Activated naive CD4-positive, alpha-beta T cell (primary cell): ENCODE measurements at places on chromosomes 12 and 14.
A peak's percentile ranks its signal among the peaks of the same experiment; 100 is the strongest.

GRCh38 chr14:75972801-75973421 is 8.9 kb downstream of the TGFB3 start:
- DNase-seq, result no peak

DNA sequence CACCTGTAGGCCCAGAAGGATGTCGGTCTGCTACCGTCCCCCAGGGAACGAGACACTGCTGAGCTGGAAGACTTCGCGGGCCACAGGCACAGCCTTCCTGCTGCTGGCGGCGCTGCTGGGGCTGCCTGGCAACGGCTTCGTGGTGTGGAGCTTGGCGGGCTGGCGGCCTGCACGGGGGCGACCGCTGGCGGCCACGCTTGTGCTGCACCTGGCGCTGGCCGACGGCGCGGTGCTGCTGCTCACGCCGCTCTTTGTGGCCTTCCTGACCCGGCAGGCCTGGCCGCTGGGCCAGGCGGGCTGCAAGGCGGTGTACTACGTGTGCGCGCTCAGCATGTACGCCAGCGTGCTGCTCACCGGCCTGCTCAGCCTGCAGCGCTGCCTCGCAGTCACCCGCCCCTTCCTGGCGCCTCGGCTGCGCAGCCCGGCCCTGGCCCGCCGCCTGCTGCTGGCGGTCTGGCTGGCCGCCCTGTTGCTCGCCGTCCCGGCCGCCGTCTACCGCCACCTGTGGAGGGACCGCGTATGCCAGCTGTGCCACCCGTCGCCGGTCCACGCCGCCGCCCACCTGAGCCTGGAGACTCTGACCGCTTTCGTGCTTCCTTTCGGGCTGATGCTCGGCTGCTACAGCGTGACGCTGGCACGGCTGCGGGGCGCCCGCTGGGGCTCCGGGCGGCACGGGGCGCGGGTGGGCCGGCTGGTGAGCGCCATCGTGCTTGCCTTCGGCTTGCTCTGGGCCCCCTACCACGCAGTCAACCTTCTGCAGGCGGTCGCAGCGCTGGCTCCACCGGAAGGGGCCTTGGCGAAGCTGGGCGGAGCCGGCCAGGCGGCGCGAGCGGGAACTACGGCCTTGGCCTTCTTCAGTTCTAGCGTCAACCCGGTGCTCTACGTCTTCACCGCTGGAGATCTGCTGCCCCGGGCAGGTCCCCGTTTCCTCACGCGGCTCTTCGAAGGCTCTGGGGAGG is at the start of gene LTB4R:
TSS of gene LTB4R (plus strand) at position 857 of the 959 bp plus-strand sequence. CDS start 4,150 bp downstream, outside the sequence.
- DNase-seq, result peak; percentile 48

DNA sequence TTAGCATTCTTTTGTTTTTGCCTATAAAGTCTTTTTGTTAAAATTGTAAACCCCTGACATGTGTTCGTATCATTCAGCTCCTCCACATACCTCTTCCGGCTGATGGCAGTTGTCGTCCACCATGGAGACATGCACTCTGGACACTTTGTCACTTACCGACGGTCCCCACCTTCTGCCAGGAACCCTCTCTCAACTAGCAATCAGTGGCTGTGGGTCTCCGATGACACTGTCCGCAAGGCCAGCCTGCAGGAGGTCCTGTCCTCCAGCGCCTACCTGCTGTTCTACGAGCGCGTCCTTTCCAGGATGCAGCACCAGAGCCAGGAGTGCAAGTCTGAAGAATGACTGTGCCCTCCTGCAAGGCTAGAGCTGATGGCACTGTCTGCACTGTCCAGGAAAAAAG is 7.7 kb downstream of the ALKBH2 start:
- DNase-seq, result no peak

GRCh38 chr12:55738123-55739024 is 4.5 kb upstream of the GDF11 start:
- peak; percentile 62 for DNase-seq

GRCh38 chr12:92085040-92085735 is 60.5 kb downstream of the BTG1 start:
- DNase-seq, result no peak
